Activated T-helper 2 cell treated with anti-CD3 and anti-CD28 coated beads, Interferon-gamma antibody, Interleukin-2, Interleukin-4, amounts not matched to agents 10 μg/mL and 5 μg/mL and 100 μg/mL, durations not matched to agents 14 hours and 24 hours and 36 hours (primary cell): ENCODE measurements at places on chromosomes 12 and 14. TPM values are rescaled to one million over a fixed set of nuclear protein-coding genes. Genes with fewer than 3 reads are reported as not detected.

NINJ2 gene
- 3.1 and 4.6 TPM in 2 replicates for total RNA-seq

PLEK2 gene
- total RNA-seq, result 0.37 TPM in 1 of 2 replicates, not detected in the other

DNA sequence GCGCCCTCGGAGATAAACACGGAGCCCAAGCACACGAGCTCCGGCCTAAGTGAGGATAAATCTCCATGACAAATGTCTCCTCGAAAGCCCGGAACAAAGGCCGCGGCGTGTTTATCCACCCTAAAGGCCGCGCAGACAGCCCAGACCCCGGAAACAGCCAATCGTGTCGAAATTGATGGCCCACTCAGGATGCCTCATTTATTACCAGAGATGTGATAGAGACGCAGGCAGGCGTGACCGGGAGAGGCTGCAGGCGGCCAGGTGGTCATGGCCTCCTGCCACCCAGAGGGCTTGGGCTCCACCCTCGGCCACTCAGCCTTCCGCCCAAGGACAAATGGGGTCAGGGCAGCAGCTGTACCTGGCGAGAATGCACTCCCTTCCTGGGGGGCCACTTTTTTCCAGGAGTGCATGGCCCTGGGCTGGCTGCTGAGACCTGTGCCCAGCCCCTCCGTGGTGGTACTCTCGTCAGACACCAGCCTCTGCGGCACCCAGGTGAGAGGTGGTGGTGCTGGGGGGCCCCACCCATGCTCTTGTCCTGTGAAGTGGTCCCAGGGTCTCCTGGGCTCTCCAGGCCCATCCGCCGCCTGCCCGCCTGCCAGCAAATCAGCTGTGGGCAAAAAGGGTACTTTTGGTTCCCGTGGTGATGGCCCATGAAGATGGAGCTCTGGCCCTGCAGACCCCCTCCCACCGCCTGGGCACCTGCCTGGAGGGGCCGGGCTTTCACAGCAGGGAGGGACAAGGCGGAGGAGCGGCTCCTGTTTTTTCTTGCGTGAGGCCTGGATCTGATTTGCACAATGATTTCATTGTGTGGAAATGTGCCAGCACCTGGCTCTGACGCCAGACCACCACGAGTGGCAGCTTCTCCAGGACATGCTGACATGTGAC lies 211.5 kb upstream of the C14orf180 start:
- no peak overlapping the region for H3K27ac ChIP-seq
- H3K27me3 ChIP-seq, result no peaks in the 10 kb centered on the region
- no peak for DNase-seq
- no peaks in the 10 kb centered on the region for H3K36me3 ChIP-seq
- no peaks in the 10 kb centered on the region for H3K4me1 ChIP-seq

GRCh38 chr12:84822525-84822924 lies 90.1 kb downstream of the SLC6A15 start:
- DNase-seq, result no peak
- H3K36me3 ChIP-seq, result no peaks in the 10 kb centered on the region
- H3K4me1 ChIP-seq, result no peaks in the 10 kb centered on the region

- H3K36me3 ChIP-seq, result peaks cover 3% of the 10 kb centered on the region
- H3K4me3 ChIP-seq, result no peak overlapping the region
- no peak overlapping the region for H3K27ac ChIP-seq
- no peak for DNase-seq
- peaks cover 36% of the 10 kb centered on the region for H3K27me3 ChIP-seq
- peaks cover 6% of the 10 kb centered on the region for H3K4me1 ChIP-seq
These were observed 108.5 kb downstream of the SCARB1 start for GRCh38 chr12:124754949-124755800.

- H3K27me3 ChIP-seq, result peaks cover 10% of the 10 kb centered on the region
- no peak for DNase-seq
- no peak overlapping the region for H3K27ac ChIP-seq
- no peak overlapping the region for H3K4me3 ChIP-seq
These were observed 39.1 kb upstream of the PPFIA2 start for GRCh38 chr12:81798294-81798693.

- peak overlapping the region; percentile 88 for H3K27ac ChIP-seq
- H3K4me3 ChIP-seq, result peak overlapping the region; percentile 95
- peaks cover 69% of the 10 kb centered on the region for H3K36me3 ChIP-seq
- no peak for DNase-seq
- H3K4me1 ChIP-seq, result peaks cover 48% of the 10 kb centered on the region
- H3K27me3 ChIP-seq, result no peaks in the 10 kb centered on the region
These were observed 1.6 kb upstream of the RPS26 start for GRCh38 chr12:56040151-56040550.
